ENCODE measurements at places on chromosomes 12 and 14. TPM values are rescaled to one million over a fixed set of nuclear protein-coding genes. Genes with fewer than 3 reads are reported as not detected.

DNA sequence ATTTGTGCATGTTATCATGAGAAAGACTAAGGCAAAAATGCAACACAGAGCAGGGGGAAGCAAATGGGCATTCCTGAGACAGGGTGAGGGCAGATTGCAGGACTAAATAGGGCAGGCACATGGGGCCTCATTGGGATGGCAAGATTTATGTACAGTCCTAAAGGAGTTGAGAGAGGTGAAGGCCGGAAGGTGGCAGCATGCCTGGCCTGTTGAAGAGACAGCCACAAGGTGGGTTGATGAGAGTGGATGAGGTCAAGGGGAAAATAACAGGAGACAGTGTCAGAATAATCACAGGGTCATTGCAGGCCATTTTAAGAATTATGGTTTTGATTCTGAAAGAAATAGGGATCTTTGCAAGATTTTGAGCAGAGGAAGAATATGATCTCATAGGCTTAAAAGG, 21.0 kb downstream of the PAH start:
- peak; percentile 21 for DNase-seq

Gene KRT85
- total RNA-seq = not detected

DNA sequence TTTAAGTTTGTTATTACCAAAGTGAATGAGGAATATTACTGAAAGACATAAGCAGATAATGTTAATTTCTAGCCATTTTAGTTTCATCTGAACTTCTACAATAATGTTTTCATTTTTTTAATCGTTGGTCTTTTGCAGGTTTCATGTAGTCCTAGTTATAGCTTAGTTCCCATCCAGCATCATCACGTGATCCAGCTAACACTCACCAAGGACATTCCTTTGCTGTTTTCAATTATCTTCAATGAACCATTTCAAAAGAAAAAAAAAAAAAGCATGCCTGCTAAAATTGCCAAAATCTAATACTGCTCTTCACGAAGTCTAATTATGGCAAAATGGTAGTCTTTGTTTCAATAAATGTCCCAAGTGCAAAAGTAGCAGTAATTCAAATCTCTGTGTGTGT, 187.7 kb upstream of the ATXN7L3B start:
- no peak for DNase-seq

Gene TAS2R31
- total RNA-seq = 0.75 TPM

Gene PLBD1
- total RNA-seq = 0.87 TPM

DNA sequence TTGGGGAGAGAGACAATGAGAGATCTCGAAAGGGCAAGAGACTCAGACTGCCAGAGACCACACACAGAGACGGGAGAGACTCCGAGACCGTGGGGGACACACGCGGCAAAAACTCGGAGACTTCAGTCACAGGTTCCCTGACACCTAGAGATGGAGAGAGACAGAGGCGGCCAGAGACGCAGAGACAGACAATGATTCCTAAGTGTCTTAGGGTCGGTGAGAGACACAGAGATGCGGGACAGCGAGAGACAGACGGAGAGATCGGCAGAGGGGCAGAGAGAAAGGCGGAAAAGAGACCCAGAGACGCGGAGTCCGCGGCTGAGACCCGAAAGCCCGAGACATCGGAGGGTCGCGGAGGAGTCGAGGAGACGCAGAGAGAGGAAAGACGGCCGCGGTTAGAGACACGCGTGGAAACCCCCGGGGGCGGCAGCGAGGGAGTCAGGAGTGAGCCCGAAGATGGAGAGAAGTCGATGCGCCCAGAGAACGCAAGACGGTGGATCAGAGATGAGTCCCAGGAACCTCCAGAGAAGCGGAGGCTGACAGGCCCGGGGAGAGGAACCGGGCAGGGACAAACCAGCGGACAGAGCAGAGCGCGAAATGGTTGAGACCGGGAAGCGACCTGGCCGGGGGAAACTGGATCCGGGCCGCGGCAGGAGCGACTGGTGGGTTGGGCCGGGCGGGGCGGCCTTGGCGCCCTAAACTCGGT, 7.8 kb downstream of the LHX5 start:
- DNase-seq = peak; percentile 10

DNA sequence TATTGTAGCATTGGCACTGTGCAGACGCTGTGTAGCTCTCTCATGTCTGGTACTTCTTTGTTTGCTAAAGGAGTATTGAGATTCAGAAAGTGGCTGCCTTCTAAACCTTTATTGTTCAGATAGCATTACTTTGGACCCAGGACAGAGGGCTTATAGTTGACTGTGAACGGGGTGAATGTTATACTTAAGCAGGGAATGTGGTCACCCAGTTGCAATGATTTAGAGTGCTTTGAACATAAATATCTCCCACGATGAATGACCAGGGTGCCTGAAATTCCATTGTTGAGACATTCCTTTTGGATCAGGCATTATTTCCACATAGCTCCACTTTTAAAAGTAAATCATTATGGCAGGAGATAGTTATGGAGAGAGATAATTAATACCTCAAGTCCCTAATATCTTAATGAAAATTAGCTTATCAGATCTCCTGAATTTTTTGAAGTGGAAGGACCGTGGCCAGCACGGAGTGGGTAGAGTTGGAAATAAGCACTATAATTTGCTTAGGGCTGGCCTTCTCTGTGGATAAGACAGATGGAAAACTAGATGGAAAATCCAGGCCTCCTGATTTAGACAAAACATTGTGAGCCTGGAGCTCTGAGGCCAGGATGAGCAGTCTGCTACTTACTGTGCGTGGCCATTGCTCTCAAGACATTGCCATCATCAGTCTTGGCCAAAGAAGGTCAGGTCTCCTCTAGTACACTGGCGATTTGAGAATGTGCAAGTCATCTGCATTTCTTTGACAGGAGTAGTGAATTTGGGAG, 114.5 kb downstream of the ETV6 start:
- no peak for DNase-seq

Gene RHEBL1
- total RNA-seq = 5.0 TPM

- DNase-seq = no peak
Observed at GRCh38 chr12:105916760-105917039, 222.1 kb downstream of the NUAK1 start.

Gene SMIM41
- not detected for total RNA-seq

- DNase-seq = no peak
Observed at GRCh38 chr12:21675641-21676040, 18.0 kb upstream of the LDHB start.

DNA sequence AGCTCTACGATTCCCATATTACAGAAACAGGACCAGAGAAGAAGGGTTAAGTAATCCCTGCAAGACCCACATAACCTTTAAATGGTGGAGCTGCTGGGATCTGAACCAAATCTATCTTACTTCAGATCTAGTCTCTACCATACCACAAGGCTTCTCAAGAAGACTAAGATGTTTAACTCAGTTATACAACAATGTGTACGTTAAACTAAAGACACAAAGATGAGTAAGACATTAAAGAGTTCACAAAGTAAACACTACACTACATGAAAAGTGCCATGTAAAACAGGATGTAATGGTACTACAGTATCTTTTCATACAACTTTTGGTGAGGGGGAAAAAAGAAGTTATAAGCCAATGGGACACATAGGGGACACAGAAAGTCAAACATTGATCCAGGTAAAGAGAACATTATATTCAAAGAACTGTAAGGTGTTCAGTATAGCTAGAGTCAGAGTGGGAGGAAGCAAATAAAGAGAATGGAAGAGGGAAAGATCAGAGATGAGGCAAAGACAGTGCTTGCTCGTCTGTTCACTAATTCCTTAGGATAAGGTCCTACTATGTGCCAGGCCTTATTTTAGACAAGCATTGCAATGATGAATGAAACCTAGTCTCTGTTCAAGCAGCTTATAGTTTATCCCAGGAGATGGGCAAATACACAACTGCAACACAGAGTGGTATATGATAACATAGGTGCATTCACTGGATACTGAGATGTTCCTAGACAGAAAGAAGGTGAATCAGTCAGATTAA, 7.7 kb downstream of the TMED10 start:
- peak; percentile 35 for DNase-seq

DNA sequence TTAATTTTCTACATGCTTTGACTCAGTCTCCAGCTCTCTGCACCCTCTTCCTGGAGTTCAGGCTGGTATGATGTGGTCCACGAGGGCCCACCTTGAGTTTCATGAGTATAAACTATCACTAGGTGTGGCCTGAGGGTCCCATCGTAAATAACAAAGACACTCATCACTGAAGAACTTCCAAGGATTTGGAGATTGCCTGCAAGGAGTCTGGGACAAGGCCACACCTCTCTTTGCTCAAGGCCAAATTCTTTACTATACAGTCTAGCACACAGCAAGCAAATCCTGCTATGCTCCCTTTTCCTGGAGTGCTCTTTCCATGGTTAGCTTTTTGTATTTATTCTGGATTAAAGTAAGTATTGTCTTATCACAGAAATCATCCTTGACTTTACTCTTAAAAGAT, 271.9 kb downstream of the SLC16A7 start:
- DNase-seq = no peak

Gene KRT86
- 1.2 TPM for total RNA-seq

GRCh38 chr12:132562489-132563021, 47.8 kb downstream of the LRCOL1 start:
- DNase-seq = no peak

GRCh38 chr12:31322801-31323207, 3.1 kb downstream of the SINHCAF start:
- DNase-seq = no peak

GRCh38 chr14:51462706-51463105, 189.0 kb upstream of the FRMD6 start:
- no peak for DNase-seq
